ENCODE measurements at places on chromosomes 5 and 9.

GRCh38 chr9:107260437-107261081 lies 22.5 kb upstream of the RAD23B start:
- no peak for DNase-seq

- DNase-seq = no peak
These were observed 205.6 kb upstream of the ZNF608 start for GRCh38 chr5:124952079-124952478.

GRCh38 chr5:153601377-153601776 lies 110.9 kb downstream of the GRIA1 start:
- no peak for DNase-seq

GRCh38 chr5:160507221-160507721 lies 85.6 kb downstream of the PTTG1 start:
- peak; percentile 42 for DNase-seq

DNA sequence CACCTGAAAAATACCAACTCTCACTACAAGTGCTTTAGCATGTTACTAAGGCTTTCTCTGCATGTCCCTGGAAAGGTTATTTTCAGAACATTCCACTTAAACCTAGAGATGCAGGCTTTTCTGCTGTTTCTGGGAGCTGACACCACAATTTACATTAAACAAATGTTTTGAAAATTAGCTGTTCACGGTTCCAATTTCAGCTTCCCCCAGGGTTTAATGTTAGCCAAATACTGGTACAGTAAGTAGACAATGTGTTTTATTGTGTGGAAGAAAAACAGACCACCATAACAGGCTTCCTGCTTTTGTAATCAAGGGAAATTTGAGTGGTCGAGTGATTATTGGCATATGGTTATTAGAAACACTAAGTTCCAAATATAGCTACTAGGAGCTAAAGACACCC lies 32.0 kb downstream of the MACROH2A1 start:
- DNase-seq = no peak

DNA sequence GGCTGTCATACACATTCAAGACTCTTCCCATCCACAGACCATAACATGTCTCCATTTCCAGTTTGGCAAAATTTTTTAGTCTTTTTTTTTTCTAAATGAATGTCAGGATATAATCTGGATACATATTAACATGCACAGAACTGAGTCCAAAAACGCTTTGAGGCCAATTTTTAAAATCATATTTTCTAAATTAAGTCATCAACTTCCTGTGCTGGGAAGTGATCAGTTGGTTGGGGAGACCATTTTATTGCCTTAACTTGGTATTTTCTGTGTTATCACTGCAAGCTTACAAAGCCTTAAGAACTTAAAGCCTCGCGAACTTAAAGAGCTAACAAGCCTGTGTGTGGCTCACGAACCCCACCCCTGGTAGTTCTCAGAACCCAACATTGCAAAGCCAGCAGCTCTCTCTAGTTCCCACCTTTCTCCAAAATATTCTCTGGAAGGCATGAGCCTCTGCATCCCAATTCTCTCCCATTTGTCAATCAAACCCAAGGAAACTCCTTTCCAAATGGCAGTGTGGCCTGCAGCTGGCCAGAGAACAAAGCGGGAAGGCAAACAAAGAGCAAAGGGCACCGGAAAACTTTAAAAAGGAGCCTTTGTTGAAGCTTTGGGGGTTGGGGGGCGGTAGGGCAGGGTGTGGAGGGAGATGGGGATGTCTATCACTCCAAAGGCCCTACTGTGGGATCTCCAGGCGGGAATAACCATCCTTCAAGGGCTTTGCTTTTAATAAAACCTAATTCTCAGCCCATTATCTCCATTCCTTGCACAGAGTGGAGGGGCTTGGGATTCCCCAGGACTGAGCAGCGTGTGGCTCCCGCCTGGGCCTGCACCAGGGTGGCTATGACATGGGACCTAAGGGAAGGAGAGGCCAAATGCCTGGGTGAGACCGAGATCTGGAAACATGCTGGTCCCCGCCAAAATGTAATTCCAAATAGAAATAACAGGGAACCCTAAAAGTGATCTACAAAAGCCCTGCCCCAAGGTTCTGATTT lies 65.0 kb downstream of the ROR2 start:
- no peak for DNase-seq

GRCh38 chr5:90153031-90153430 lies 256.5 kb downstream of the CETN3 start:
- DNase-seq = no peak

DNA sequence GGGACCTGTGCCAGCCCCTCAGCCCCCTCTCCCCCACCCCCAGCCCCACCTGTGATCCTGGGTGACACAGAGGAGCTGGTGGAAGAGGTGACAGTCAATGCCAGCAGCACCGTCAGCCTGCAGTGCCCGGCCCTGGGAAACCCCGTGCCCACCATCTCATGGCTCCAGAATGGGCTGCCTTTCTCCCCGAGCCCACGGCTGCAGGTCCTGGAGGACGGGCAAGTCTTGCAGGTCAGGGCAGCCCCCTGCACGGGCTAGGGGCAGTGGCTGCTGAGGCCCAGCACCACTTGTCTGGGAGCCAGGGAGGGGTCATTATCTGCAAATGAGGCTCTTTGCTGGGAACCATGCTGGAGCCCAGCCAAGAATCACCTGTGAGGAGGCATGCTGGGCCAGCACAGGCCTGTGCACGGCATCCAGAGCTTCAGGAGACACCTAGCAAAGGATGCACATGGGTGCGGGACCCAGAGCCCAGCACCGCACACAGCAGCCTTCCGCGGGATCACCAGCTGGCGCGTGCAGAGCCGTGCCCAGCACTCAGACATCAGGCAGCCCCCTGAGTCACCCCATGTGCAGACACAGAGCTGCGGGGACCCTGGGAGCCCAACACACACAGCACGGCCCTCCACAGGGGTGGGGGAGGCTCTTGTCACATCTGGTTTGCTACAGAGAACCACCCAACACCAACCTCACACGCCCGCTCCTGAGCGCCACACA lies 62.0 kb upstream of the ASS1 start:
- DNase-seq = no peak

DNA sequence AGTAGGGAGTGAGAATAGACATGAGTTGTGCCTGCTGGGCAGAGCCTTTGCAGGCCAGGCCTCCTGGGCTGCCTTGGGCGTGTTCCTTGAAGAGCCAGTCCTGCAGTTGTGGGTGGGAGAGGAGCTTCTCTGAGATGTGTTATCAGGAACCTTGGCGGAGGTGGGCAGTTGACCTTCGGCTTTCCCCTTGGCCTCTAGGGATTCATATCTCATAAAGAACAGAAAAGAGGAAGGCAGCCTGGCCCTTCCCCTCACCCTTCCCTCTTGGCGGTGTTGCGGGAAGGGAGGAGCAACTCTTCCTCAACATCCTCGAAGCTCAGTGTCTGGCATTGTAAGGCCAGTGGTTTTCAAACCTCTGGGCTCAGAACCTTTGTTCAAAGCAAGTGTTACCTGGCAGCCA lies 59.2 kb downstream of the DAPK1 start:
- DNase-seq = no peak

- DNase-seq = peak; percentile 39
These were observed 91.2 kb downstream of the RFK start for GRCh38 chr9:76302947-76303550.

DNA sequence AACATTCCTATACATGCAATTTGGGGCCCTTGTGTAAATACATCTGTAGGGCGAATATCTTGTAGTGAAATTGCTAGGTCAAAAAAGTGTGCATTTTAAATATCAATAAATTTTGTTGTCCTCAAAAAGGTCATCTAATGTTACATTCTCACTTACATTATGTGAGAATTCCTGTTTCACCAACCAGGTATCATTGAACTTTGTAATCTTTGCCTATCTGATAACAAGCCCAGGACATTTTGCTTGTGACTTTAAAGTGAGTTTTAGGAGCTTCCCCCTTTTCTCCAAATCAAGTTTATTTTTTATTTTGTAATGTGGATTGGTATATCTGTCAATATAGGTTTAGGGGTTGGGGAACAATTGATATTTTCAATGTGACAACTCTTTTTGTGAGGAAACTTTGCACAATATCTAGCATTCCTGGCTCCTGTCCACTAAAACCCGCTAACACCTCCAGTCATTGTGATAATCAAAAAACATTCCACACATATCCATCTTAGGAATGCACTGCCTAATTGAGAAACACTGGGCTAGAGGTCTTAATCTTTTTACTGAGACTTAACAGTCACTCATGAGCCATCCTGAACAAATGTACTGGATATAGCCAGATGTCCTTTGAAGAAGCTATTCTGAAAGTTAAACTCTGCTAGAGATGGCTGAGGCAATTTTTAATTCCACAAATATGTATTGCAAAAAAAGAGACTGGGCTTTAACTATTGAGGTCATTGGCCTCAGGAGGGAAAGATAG lies 72.5 kb upstream of the SLC1A1 start:
- DNase-seq = no peak

GRCh38 chr5:169150108-169150507 lies 150.8 kb downstream of the SLIT3 start:
- no peak for DNase-seq

GRCh38 chr5:121500310-121500709 lies 351.4 kb upstream of the FTMT start:
- no peak for DNase-seq

DNA sequence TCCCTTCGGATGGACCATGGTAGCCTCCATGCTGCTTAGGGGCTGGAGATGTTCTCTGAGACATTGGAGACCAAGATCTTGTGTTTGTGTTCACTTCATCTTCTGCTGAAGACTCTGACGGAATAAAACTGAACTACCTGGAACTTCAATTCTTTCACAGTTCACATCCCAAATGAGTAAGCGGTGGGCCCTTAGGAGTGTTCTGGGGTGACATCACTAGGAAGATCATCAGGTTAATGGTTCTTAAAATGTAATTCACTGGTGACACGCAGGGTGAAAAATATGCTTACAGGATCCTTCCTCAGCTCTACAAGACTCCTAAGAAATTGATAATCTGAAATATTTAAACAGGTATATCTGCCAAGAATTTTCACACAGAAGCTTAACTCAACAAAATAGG lies 561.5 kb downstream of the SEMA5A start:
- DNase-seq = no peak

- no peak for DNase-seq
These were observed 73.0 kb upstream of the RAI14 start for GRCh38 chr5:34583167-34583566.

GRCh38 chr9:87498811-87499360 lies 1.2 kb downstream of the DAPK1 start:
- DNase-seq = no peak

GRCh38 chr5:87872986-87873385 lies 395.7 kb downstream of the TMEM161B start:
- no peak for DNase-seq

GRCh38 chr5:112228667-112229066 lies 190.4 kb downstream of the EPB41L4A start:
- DNase-seq = peak; percentile 71

DNA sequence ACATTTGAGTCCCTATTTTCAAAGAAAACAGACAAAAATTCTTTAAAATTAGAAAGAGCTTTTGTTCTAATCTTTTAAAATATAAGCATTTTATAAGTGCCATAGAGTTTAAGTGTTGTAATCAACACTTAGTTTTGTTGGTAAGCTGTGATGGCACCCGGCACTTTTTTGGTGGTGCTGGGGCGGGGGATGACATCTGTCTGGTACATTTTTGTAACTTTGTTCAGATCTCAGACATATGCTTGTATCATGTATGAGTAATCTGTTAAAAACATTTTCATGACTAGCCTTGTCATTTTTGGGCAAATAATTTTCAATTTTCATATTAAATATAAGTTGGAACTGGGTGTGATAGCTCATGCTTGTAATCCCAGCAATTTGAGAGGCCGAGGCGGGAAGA lies 51.7 kb downstream of the UBAP1 start:
- DNase-seq = no peak

GRCh38 chr9:79583952-79584654 lies 12.3 kb downstream of the TLE4 start:
- DNase-seq = no peak

- DNase-seq = peak; percentile 51
These were observed 21.4 kb downstream of the TMEM245 start for GRCh38 chr9:109098171-109098959.

DNA sequence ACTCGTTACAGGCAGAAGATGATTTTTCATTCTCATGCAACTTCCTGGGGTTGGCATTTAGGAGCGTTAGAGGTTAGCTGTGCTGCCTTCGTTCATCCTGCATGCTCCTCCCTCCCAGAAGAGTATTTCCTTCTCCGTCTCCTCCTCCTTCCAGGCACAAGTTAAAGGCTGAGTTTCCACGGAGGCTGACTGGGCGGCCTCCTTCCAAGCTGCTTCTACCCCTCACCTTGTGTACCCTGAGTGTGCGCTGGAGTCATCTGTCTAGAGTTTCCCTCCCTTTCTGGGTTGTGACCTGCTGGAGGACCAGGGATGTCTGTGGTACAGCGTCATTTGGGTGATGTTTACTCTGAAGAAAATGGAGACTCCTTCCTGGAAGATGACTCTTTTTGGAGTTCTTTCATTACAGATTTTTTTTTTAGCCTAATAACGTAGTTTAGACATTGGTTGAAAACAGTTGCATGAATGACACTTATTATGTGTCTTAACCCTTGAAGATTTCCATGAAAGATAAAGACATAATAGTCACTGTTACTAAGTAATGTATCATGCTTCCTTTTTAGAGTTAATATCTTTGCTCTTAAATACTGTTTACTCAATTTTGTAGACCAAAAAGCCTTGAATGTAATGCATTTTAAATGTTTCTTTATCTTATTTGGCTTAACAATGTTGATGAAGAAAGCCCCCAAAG lies 146.9 kb downstream of the TENT4A start:
- DNase-seq = no peak

- no peak for DNase-seq
These were observed 71.8 kb upstream of the TNFAIP8 start for GRCh38 chr5:119284031-119284430.

GRCh38 chr5:62001640-62002039 lies 304.4 kb upstream of the KIF2A start:
- DNase-seq = peak; percentile 42

- no peak for DNase-seq
These were observed 127.1 kb downstream of the DAB2IP start for GRCh38 chr9:121778252-121779225.

DNA sequence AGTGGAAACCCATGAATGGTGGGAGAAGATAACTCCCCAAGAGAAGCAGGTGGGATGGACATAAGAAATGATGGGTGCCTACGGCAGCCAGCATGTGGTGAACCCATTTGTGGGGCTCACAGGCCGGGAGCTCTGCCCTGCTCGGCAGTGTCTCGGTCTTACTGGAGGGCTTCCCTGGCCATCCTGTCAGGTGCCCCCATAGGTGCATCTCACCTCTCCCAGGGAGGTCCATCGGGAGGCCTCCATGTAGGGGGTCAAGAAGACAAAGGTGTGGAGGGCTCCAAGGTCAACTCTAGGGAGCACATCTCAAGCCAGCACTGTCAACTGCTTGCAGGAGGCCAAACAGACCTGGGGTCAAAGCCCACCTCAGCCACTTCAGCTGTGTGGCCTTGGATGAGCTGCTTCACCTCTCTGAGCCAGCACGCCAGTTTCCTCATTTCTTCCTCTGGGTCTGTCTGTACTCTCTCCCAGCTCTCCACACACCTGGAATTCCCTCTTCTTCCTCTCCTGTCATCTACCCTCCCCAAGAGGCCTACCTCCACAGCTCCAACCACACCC lies 10.5 kb upstream of the ADGRD2 start:
- DNase-seq = no peak

- peak; percentile 94 for DNase-seq
These were observed 57.4 kb downstream of the NRG2 start for GRCh38 chr5:139985733-139986132.
